ENCODE measurements at places on chromosomes 11 and 22.

GRCh38 chr22:42617155-42617983 lies 2.7 kb upstream of the POLDIP3 start:
- no peak for DNase-seq

DNA sequence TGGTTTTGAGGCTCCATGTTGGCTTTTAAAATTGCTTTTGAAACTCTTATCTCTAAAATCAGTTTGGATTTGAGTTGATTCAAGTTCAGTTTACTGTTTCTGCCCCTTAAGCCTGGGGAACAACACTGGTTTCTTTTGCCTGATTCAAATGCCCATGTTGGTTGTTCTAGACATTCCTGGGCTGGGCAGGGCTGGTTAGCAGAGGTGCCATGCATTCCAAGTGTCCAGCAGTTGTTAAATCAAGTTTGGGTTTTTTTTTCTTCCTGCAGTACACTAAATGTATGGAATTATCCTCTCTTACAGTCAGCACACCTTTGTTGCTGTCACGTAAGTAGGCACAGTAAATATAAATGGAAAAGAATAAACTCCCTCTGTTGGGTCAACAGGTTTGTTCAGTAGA lies 67.2 kb upstream of the MTMR2 start:
- no peak for DNase-seq

DNA sequence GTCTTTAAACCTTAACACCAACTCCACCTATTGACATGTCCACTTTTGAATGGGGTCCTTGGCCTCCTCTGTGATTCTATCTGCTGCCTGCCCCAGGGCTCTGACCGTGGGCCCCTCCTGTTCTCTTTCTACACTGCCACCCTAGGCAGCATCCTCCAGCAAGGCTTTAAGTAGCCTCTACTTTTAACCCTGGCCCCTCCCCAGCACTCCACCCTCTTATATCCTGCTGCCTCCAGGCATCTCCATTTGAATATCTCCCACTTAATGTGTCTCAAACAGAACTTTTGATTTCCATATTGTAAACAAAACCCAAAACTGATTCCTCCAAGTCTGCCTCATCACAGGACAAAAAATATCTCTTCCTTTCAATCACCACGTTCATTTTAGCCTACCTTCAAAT lies 90.5 kb upstream of the ARHGAP32 start:
- no peak for DNase-seq

DNA sequence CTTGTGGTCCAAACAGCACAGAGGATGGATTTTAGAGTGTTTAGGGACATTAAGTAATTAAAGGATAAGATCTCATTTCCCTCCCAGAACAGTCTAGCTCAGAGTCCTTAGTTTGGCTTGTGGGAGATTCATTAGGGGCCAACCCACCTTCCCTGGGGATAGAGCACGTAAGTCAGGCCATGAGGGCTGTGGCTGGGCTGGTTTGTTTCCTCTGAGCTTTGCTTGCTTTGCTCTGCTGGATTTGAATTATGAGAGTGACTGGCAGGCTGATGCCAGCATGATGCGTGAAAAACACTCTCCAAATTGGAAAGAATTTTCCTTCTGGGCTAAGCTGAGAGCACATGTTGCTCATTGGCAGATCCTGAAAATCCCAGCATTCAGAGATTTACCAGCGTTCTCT lies 84.7 kb upstream of the HEPHL1 start:
- DNase-seq, result no peak
